ENCODE measurements at places on chromosomes 3 and 15.

- no peak for DNase-seq
Observed at GRCh38 chr3:194450341-194450740, 36.5 kb downstream of the ATP13A3 start.

- DNase-seq = no peak
Observed at GRCh38 chr15:68114840-68115239, 60.7 kb downstream of the PIAS1 start.

- DNase-seq = no peak
Observed at GRCh38 chr3:146975476-146975875, 370.3 kb upstream of the PLSCR5 start.

DNA sequence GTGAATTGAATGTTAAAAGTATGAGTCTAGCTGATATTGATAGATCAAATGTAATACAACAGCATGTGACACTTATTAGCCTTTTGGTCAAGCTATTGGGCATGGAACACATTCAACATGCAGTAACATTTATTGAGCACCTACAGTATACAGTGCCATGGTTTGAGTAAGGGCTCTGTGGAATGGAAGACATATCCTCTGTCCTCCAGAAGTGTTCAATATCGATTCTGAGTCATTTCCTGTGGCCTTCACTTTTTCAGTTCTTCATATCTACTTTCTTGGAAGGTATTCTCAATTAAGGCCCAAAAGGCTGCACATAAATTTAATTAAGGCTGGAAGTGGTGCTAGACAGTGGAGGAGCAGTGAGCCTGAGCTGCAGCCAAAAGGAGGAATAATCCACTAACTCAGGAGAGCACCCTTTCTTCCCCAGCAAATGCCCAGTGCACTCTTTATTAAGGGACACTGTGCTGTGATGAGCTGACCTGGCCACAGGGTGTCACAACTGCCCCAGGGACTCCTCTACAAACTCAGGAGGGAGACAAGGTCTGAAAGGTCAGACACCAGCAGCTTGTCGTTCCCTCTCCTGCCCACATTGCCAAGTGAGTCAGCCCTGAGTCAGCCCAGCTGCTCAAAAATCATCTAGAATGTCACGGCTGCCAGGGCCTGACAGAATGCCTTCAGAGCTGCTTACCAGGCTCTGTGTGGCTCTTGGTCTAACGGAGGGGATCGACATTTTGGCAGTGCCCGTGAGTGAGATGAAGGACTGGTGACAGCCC is 544.8 kb downstream of the AGBL1 start:
- DNase-seq = no peak

- DNase-seq = no peak
Observed at GRCh38 chr3:186092360-186093070, 16.4 kb downstream of the ETV5 start.

DNA sequence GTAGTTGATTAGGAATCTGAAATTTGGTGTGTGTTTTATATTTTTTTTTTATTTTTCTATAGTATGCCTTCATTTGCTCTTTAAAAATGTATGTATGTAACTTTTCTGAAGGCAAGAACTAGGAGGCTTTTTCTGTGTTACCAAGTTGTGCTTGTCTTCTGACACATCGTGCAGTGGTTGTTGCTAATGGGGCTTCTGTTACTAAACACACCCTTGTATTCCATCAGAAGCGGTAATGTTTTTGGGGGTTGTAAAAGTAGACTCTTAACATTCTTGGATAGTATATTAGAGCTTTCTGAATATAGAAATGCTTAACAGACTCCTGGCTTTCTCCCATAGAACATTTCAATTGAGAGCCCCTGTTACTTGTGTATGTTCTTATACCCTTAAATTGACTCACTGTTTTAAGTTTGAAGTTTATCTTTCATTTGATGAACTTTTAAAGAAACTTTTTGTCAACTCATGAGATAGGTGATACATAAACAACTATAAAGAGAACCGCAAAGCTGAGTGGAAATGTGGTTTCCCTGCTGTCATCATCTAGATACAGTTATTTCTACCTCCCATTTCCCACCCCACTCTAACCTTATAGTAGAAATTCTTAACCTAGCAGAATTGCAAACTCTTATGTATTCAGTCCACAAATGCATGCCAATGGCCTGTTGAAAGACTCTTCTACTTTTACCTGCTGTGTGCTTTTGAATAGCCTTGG is 2.5 kb downstream of the TIPARP start:
- DNase-seq = no peak

- no peak for DNase-seq
Observed at GRCh38 chr3:108946292-108947285, 7.1 kb downstream of the GUCA1C start.

DNA sequence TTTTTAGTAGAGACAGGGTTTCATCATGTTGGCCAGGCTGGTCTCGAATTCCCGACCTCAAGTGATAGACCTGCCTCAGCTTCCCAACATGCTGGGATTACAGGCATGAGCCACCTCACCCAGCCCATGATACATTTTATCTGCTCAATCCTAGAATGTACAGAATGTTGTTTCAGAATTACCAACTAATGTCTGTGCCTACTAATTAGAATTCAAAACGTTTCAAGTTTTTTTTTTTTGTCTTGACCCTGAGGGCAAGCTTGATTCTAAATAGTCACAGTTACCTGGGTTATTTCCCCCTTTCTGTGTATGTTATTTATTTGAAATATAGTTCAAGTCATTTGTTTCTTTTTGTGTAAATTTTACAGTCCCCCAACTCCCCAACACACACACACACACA is 5.3 kb upstream of the KIF23 start:
- no peak for DNase-seq

- no peak for DNase-seq
Observed at GRCh38 chr15:91988655-91989054, 135.1 kb downstream of the SLCO3A1 start.

- no peak for DNase-seq
Observed at GRCh38 chr3:56885453-56885852, 83.7 kb upstream of the ARHGEF3 start.

GRCh38 chr15:66591322-66591862 is 25.6 kb upstream of the LCTL start:
- DNase-seq = no peak

DNA sequence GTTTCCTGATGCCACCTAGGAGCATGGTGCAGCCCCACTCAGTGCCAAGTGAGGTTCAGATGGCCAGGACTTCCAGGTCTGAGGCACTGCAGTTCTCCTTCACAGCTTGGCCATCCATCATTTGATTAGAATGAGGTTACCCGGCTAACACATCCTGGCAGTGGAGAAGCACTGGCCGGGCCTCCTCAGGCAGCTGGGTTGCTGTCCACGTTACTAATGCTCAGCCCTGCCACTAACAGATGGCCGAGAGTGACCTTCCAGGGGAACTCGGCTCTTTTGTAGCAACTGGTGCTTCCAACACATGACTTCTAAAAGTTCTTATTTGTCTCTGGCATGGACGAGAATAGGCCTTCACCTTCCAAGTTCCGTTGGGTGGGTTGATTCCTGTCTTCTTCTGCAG is 204.6 kb upstream of the CFAP20DC start:
- DNase-seq = no peak

GRCh38 chr3:112074616-112075497 is 11.3 kb upstream of the C3orf52 start:
- DNase-seq = no peak

DNA sequence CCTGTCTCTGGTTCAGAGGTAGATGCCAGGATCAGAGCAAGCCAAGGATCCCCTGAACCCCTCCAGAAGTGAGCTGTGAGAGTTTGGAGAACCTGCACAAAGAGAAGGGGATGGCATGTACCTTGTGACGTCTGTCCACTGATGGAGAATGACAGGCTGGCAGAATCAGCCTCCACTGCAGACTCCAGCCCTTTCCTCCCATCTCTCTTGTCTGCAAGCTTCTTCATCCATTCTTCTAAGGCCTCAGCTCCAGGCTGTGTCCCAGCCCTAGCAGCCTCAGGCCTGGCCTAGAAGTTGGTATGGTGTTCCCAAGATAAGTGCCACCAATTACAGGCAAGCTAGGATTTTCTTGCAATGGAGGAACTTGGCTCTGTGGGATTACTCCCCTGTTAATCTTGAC is 8.6 kb downstream of the GALNT15 start:
- no peak for DNase-seq

DNA sequence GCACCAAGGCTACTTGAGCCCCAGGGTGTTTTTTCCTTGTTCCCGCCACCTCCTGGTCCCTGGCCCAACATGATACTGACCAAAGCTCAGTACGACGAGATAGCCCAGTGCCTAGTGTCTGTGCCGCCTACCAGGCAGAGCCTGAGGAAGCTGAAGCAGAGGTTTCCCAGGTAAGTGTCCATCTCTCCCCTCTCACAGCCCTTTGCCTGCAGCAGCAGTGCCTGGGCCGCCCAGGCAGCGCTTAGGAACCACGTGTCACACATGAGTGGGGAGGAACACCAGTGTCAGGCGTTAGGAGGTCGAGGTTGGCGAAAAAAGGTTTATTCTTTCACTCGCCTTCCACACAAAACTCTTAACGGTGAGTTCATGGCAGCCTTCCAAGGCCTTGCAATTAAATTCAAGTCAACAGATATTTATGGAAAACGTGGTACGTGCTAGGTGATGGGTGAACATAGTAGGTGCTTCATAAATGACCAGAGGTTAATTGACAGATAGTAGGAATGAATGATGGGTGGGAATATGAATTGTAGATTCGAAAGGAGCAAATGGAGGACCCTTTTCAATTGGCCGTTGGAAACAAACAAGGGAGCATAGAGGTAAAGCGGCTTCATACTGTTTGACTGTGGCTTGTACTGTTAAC is 486 bp downstream of the CDIN1 start:
- DNase-seq = no peak
